Fibroblast of villous mesenchyme (primary cell): ENCODE measurements at places on chromosomes 4 and X. TPM values are rescaled to one million over a fixed set of nuclear protein-coding genes. Genes with fewer than 3 reads are reported as not detected.

DNA sequence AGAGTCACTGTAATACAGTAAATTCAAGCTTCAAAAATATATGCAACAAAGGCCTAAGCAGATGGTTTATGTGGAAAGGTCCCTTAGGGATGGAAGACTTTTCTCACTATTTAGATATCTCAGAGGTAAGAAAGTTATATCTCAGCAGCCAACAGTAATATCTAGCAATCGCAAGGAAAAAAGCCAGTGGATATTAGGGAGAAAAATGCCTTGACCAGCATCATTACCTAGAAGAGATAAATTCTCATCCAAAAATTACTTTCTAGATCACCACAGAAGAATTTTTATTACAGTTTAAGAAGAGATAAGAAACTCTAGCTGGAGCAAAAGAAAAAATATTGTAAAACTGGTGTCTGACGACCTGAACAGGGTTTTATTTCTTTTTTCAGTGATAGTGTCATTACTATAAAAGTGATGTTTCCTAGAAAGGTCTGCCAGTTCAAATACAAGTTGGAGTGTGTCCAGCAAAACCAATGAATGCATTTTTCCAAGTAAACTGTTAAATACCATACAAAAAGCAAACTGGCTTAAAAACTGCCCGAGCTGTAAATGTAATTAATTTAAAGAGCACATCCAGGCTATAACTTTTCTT is 100.0 kb downstream of the ATP11C start:
- peak; percentile 26 for DNase-seq

- no peak for DNase-seq
Observed at GRCh38 chr4:184294606-184295133, 77.0 kb upstream of the ENPP6 start.

- no peak for DNase-seq
Observed at GRCh38 chr4:154367659-154368058, 123.9 kb downstream of the DCHS2 start.

The SMARCA1 gene
- total RNA-seq, result 64.7 and 93.3 TPM in 2 replicates

DNA sequence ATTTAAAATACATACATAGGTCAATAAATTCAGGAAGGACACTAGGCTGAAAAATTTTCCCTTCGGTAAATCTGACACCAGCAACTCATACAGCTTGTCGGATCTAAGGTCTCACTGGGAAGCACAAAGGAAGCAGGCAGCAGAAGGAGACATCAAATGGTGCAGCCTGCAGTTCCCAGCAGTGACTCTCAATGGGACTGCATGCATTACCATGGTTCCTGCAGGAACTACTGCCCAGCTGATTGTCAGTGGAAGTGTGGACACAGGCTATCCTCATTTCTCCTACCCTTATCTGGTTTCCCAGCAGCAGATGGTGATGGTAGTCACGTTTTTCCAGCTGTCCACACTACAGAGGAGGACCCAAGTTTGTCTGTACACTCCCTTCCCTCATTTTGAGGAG is 113.3 kb downstream of the PPP1R2C start:
- DNase-seq, result no peak

GRCh38 chr4:6178757-6179156 is 21.6 kb downstream of the JAKMIP1 start:
- DNase-seq, result no peak

The ADAMTS3 gene
- 2.6 and 3.0 TPM in 2 replicates for total RNA-seq

The RASSF6 gene
- not detected in 2 replicates for total RNA-seq

GRCh38 chr4:155353923-155354540 is 22.7 kb downstream of the MAP9 start:
- peak; percentile 53 for DNase-seq

DNA sequence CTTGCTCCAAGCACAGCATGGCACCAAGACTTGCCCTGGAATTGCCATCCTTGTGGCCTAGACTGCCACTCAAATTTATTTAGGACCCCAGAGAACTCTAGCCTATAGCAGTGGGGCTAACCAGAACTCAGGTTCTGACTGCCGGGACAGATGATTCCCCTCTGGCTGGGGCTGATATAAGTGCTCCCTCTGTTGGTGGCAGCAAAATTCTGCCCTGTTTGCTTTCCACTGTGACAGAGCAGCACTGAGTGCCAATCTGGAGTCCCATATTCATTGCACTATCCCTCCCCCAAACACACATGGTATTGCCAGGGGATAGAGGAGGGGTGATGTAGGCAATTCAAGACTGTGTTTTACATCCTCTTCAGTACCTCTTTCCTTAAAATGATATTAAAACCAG is 1081.9 kb downstream of the FAT4 start:
- DNase-seq, result no peak

DNA sequence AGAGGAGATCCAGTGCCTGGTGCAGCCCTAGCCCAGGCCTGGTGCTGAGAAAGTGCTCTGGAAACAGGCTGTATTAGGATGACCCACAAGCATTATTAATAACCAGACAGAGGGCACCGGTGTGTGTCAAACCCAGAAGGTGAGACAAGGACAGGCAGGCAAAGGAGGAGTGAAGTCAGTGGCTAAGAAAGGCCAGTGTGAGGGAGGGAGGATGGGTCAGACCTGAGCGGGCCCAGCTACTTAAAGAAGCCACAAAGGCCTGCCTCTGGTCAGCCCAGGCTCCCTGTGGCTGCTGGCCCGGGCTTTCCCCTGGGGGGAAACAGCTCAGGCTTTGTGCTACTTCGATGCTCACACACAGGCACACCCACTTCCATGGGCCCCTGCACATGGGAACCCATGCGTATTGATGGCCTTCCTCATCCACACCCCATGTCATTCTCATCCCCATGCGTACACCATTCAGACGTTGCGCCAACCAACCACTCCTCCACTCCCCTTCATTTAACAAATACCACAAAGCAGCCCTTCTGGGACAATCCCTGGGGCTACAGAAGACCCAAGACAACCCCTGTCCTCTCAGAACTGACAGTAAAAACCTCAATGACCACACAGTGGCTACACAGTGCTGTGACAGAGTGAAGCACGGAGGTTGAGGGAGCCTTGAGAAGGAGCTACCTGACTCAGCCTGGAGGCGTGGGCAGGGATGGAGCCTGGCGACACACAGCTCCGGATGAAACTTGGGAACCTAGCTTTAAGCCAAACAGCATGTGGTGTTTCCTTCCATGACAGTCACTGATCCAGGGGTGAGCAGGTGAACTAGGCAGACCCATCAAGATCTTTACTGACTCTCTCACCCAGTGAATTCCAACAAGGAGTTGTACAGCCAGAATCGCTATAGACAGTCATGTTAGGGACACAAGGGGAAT is 24.9 kb upstream of the MTM1 start:
- no peak for DNase-seq

- no peak for DNase-seq
Observed at GRCh38 chr4:10243856-10244255, 127.3 kb upstream of the WDR1 start.
